Endothelial cell of coronary artery (primary cell): ENCODE measurements at places on chromosomes 13 and 19. TPM values are rescaled to one million over a fixed set of nuclear protein-coding genes. Genes with fewer than 3 reads are reported as not detected.

Gene NPAS1
- 0.75 TPM in 1 of 2 replicates, not detected in the other for total RNA-seq

Gene ZNF570
- 4.9 and 6.9 TPM in 2 replicates for total RNA-seq

Gene ZNF229
- total RNA-seq, result 11.2 and 18.0 TPM in 2 replicates

Gene PGLYRP1
- not detected in 2 replicates for total RNA-seq

Gene HSPH1
- total RNA-seq, result 63.3 and 70.3 TPM in 2 replicates

Gene IGSF23
- 0.27 and 0.28 TPM in 2 replicates for total RNA-seq

Gene OLFM4
- total RNA-seq, result not detected in 2 replicates

Gene RASAL3
- total RNA-seq, result 2.8 and 4.7 TPM in 2 replicates

Gene CALR3
- total RNA-seq, result not detected in 2 replicates

Gene GAPDHS
- total RNA-seq, result not detected in 2 replicates

Gene ZNF30
- 3.5 and 4.2 TPM in 2 replicates for total RNA-seq

Gene ZNF667
- total RNA-seq, result 1.1 and 3.2 TPM in 2 replicates

Gene KLK15
- total RNA-seq, result 0.09 TPM in 1 of 2 replicates, not detected in the other

Gene BSG
- 281 and 352 TPM in 2 replicates for total RNA-seq

Gene CPT1C
- 15.3 and 16.9 TPM in 2 replicates for total RNA-seq

Gene CACNG7
- total RNA-seq, result 0.18 and 0.38 TPM in 2 replicates

Gene PTGIR
- total RNA-seq, result 0.27 and 3.4 TPM in 2 replicates

Gene TRPC4
- 8.3 TPM in 1 of 2 replicates, not detected in the other for total RNA-seq

Gene FOXO1
- 16.3 and 17.8 TPM in 2 replicates for total RNA-seq

Gene ZNF579
- total RNA-seq, result 3.0 and 4.4 TPM in 2 replicates

Gene SIGLEC5
- total RNA-seq, result not detected in 2 replicates

Gene SLC25A41
- under 0.01 and 0.09 TPM in 2 replicates for total RNA-seq

Gene DPF1
- total RNA-seq, result 0.28 and 1.3 TPM in 2 replicates

Gene PDE4C
- 0.09 and 0.28 TPM in 2 replicates for total RNA-seq

Gene CNN1
- total RNA-seq, result 2.0 and 6.9 TPM in 2 replicates

Gene COX7A1
- 4.4 and 15.4 TPM in 2 replicates for total RNA-seq

Gene CCNE1
- 6.5 and 7.3 TPM in 2 replicates for total RNA-seq
